ENCODE measurements at places on chromosomes 5 and 9.

- no peak for DNase-seq
These were observed 233.2 kb upstream of the DAB2 start for GRCh38 chr5:39657943-39658342.

DNA sequence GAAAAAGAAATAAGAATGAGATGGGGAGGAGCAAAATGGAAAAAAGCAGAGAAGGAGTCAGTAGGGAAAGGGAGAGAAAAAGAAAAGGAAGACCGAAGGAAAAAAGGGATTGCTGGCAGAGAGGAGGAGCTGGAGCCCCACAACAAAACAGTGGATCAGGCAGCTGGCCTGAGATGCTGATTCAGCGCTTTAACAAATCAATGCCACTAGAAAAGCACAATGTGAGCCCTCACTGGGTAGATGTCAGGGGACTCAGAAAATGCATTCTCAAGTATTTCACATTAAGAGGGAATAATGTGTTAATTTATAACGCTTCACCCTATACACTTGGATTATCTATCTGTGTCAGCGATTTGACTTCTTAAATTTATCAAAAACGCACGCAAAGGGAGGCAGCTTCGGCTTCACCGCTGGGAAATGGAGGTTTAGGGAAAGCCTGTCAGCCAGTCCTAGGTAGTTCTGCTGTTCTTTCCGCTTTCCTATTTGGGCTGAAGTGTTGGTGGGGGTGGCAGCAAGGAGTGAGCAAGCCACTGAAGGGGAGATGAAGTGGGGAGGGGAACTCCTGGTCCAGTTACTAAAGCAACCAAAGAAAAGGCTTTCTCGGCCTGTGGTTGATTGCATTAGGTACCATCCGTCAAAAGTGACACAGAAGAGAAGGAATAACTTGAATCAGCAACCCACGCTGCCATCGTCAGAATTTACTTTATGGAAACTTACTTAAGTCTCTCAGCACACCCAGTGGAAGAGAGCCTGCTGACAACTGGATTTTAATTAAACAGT lies 161.6 kb downstream of the BNC2 start:
- DNase-seq = no peak

- no peak for DNase-seq
These were observed 49.2 kb upstream of the RPL26L1 start for GRCh38 chr5:172909931-172910502.

GRCh38 chr9:93902051-93902779 lies 52.9 kb downstream of the BARX1 start:
- no peak for DNase-seq

DNA sequence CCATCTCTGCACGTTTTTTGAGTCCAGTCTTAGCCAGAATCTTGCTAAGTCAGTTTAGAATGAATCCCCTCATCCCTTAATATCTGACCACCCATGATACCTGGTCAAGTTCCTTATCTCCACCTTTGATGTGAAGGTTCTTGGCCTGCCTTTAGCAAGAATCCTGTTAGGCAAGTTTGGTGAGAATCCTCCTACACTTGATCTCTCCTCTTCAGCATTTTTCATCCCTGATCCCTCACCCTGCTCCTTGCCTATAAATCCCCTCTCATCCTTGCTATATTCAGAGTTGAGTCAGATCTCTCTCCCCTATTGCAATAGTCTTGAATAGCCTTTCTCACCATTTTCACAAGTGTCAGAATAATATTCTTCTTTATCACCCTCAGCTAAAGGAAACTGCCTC lies 31.0 kb downstream of the SMIM23 start:
- no peak for DNase-seq

GRCh38 chr9:97860451-97861147 lies 7.6 kb downstream of the FOXE1 start:
- DNase-seq = no peak

DNA sequence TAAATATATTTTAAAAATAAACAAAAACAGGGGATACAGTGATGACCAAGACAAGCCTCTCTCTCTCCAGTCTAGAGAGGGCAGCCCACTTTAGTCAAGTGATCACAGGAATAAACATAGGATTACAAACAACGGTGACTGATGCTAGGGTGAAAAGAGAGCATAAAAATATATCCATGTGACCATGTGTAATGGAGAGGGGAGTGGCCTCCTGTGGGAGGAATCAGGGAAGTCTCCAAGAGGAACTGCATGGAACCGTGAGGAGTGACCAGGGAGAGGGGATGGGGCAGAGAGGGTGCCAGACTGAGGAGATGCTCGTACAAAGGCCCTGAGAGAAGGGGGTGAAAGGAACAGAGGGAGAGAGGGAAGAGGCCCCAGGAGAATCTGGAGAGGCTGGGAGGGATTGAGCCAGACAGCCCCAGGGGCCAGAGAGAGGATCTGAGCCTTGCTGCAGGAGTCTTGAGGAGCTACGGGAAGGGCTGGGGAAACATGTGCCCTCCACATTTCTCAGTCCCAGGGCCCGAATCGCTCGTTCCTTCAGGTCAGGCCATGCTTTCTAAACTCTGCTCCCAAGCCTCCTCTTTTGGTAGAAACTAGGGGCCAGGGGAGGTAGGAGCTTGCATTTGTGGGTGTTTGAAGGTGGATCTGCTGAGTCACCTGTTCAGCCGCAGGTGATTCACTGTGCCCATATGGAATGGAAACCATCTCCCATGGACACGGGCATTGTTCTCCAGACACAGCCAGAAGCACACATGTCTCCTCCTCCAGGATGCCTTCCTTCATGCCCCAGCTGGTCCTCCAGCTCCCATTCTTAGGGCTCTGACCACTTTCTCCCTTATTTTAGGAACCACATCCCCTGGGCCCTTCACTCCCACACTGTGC lies 63.8 kb downstream of the PAX5 start:
- DNase-seq = no peak

GRCh38 chr5:82278711-82279370 lies 687 bp upstream of the RPS23 start:
- no peak for DNase-seq

GRCh38 chr9:11931109-11931508 lies 762.1 kb upstream of the TYRP1 start:
- no peak for DNase-seq

Data from stimulated activated CD4-positive, alpha-beta T cell treated with anti-CD3 and anti-CD28 coated beads, Interleukin-2, amount 100 ng/mL, for 24 hours (primary cell).